Neural progenitor cell (in vitro differentiated cells): ENCODE measurements at places on chromosomes 2 and 18. TPM values are rescaled to one million over a fixed set of nuclear protein-coding genes. Genes with fewer than 3 reads are reported as not detected.

DNA sequence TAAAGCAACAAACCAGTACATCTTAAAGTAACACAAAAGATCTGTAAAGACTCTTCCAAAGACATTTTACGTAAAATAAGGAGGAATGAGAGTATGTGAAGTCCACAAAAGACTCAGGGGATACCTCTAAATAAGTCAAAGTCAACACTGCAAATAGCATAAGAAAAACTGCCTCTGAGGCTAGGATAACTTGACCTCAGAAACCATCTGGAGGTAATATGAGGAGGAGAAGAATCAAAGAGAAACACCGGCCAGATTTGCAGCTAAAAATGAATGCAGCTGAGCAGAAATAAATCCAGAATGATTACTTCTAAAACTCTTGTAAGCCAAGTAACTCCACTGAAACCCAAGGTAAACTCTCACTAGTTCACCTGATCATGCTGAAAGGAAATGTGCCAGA, 52.2 kb upstream of the ERMN start:
- DNase-seq, result no peak

DNA sequence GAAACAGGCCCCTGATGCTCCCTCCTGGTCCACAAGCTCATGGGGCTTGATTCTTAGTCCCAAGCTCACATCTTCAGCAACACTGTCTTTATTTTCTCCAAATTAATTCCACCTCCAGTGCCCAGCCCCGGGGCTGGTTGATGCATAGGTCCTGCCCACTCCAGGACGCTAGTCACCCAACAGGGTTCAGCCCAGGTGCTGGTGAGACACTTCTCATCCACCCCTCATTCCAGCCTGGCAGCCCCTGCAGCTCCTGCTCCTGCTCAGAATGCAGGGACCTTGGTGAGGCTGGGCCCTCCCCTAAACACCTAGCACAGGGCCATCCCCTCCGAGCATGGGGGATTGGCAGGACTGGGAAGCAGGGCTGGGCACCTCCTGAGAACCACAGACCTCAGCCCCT, 25.7 kb downstream of the STEAP3 start:
- no peak for DNase-seq

Gene CNTNAP5
- total RNA-seq, result 0.19 TPM in 1 of 2 replicates, not detected in the other

Gene KIF1A
- total RNA-seq, result 29.9 and 41.1 TPM in 2 replicates

DNA sequence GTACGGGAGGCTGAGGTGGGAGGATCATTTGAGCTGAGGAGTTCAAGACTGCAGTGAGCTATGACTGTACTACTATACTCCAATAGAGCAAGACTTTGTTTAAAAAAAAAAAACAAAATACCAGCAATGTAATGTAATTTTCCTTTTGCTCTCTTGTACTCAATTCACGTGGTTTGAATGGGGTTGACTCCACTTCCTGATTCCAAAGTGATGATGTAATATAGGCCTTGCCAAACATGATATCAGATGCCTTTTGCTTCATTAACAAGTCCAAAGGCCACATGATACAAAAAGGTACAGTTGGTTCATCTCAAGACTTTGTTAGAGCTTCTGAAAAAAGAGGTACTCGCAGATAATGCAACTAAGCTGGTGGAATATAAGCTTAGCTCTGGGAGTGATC, 321.8 kb downstream of the ZEB2 start:
- no peak for DNase-seq

GRCh38 chr18:79765491-79766245, 32.1 kb upstream of the KCNG2 start:
- no peak for DNase-seq

DNA sequence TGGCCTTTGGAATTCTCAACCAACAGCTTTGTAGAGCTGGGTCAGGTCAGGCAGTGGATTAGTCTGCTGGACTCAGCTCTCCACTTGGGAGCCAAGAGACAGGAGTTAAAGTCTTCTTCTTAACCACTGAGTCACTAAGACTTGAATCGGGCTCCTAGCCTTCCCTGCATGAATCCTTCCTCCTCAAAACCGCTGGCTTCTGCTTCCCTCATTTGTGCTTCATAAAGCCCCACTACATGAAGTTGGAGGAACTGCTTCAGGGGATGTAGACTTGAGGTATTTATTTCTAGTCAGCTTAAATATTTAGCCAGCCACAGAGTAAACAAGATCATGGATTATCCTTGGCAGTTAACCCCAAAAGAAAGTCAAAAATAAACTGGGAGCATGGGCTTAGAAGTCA, 536.3 kb upstream of the TNP1 start:
- DNase-seq, result no peak

DNA sequence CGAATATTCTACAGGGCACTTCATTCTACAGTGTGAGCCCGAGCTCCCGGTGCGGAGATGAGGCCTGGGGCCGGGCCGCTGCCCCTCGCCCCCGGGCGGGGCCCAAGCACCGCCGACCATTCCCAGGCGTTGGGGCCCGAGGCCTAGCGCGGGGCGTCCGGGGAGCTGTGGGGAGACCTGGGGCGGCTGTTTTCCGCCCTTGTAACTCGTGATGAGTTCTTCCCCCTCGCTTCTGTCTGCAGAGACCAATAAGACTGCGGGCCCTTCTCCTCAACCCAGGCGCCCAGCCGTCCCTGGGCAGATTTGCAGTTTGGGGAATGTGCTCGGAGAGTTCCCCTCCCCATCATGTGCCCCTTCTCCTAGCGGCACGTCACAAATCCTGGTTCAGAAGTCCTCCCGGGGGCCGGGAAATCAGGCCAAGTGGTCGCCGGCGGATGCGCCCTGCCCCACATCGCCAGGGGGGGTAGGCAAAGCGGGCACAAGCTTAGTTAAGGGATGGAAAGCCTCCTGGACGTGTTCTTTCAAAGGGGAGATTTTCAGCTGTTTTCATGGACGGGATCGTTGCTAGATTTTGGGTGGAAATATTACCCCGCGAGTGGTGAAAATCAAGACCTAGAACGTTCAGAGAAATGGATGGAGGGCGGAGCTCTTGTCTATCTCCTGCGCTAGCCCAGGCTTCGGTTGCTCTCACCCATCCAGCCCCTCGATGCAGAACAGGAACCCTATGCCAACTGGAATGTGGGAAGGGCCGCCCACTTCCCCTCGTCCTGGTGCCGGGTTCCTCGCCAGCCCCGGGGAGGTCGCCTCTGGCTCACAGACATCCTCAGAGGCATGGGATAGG, 18.8 kb upstream of the HAAO start:
- peak; percentile 81 for DNase-seq

- DNase-seq, result no peak
Measured at GRCh38 chr2:68118816-68119215, 38.9 kb upstream of the PNO1 start.

DNA sequence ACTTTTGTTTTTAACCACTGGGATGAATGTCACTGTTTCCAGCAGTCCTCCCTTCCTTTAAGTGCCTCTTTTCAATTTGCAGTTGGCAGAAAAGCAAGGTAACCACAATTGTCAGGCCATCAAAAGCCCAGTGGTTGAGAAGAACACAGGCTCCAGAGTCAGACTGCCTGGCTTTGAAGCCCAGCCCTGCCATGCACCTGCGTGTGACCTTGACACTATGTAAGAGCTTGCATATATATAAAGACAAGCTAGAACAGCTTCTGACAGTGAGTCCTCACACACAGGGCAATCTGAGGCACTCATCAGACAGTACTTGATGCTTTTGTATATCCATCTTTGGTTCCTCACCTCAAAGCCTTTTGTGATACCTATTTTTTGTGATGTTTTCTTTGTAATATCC, 11.0 kb downstream of the CCBE1 start:
- DNase-seq, result no peak

DNA sequence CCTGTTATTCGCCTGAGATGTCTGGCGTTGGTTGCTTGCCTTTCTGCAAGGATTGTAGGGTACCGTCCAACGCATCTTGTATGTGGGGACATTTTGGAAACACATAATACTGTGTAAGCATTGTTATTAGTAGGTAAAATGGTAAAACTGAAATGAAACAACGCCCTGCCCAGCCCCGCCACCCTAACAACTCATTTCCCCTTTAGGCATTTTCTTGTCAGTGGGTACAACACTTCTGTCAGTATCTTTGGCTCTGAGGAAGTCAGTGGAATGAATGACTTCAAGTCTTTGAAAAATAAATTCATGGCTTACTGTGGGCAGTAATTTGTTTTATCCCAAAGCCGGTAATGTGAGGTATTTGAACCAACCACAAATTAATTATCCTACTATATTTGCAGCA, 86.0 kb downstream of the FMNL2 start:
- no peak for DNase-seq

- DNase-seq, result no peak
Measured at GRCh38 chr2:219084791-219085190, 24.1 kb upstream of the IHH start.

DNA sequence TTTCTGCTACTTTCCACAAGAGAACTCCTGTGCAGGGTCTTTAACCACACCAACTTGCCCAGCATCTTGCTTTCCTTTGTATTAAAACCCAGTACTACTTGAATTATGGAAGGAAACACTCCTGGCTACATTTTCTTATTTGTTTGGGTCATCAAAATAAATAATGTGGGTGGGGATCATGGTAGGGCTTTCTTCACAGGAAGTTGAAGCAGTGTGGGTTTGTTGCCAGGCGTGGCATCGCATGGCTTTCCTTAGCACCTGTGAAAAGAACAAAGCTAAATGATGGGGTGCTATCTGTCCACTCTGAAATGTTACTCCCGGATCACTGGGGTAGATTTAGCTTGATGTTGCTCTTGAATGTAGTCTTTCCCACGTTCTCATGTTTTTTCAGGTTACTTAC, 18.7 kb downstream of the ARHGAP25 start:
- DNase-seq, result no peak

DNA sequence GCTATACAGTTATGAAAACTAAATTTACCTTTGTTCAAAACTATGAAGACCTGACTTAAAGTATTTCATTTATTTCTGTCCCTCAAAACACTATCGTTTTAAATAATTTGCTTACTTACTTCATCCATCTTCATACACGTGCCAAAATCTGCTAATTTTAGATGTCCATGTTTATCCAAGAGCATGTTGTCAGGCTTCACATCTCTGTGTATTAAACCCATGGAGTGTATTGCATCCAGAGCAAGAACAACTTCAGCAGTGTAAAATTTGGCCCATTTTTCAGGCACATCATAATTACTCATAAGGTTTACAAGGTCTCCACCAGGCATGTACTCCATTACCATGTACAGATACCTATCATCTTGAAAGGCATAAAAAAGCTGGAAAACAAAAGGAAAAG, 80.3 kb downstream of the SLC66A3 start:
- no peak for DNase-seq

DNA sequence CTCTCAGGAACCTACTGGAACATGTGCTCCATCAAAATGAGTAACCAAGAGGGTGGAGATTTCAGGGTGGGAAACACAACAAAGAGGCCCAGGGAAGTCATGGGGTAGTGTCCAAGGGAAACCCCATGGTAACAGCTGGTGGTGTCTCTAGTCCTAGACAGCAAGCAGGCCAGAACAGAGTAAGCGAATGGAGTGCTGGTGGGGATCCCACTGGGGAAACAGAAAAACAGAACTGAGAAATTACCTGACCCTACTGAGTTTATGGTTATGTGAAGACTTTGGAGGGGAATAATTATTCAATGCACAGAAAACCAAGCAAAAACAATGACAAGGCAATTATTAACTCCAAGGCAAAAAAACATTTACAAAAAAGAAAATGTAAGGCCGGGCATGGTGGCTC, 16.9 kb downstream of the ERCC3 start:
- DNase-seq, result no peak

- DNase-seq, result peak; percentile 93
Measured at GRCh38 chr2:231713730-231714638, 5.7 kb downstream of the PTMA start.

- DNase-seq, result no peak
Measured at GRCh38 chr2:237700512-237701032, 73.2 kb downstream of the LRRFIP1 start.

Gene NETO1
- total RNA-seq, result 0.71 and 3.2 TPM in 2 replicates

Gene SH2D6
- 0.07 and 0.74 TPM in 2 replicates for total RNA-seq

GRCh38 chr2:239819091-239819973, 205.8 kb downstream of the NDUFA10 start:
- no peak for DNase-seq

Gene ABCG5
- not detected in 2 replicates for total RNA-seq

- DNase-seq, result no peak
Measured at GRCh38 chr2:72010647-72011369, 136.9 kb downstream of the CYP26B1 start.
